Omental fat pad (tissue), 4 donors: ENCODE measurements at places on chromosomes 3 and 15.

DNA sequence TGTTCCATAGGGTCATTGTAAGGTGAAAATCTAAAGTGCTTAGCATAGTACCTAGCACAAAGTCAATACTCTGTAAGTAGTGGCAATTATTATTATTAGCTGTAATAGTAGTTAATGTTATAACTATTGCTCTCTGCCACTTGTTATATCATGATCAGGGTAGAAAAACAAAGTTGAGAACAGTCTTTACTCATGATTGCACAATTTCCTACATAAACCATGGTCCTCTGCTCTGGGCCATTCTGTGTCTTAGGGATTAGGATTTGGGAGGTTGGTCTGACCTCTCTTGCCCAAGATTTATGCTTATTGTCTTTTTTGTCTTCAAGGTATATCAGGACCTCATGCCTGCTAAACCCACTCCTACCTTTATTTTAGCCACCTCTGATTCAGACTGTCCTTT, 4.3 kb upstream of the LRRC58 start:
- no peak for DNase-seq

GRCh38 chr3:197522881-197523441, 32.8 kb downstream of the BDH1 start:
- DNase-seq = no peak

GRCh38 chr3:113825090-113825489, 13.5 kb upstream of the GRAMD1C start:
- DNase-seq = no peak

- DNase-seq = no peak
These were observed 21.7 kb downstream of the CHMP2B start for GRCh38 chr3:87248831-87249230.

DNA sequence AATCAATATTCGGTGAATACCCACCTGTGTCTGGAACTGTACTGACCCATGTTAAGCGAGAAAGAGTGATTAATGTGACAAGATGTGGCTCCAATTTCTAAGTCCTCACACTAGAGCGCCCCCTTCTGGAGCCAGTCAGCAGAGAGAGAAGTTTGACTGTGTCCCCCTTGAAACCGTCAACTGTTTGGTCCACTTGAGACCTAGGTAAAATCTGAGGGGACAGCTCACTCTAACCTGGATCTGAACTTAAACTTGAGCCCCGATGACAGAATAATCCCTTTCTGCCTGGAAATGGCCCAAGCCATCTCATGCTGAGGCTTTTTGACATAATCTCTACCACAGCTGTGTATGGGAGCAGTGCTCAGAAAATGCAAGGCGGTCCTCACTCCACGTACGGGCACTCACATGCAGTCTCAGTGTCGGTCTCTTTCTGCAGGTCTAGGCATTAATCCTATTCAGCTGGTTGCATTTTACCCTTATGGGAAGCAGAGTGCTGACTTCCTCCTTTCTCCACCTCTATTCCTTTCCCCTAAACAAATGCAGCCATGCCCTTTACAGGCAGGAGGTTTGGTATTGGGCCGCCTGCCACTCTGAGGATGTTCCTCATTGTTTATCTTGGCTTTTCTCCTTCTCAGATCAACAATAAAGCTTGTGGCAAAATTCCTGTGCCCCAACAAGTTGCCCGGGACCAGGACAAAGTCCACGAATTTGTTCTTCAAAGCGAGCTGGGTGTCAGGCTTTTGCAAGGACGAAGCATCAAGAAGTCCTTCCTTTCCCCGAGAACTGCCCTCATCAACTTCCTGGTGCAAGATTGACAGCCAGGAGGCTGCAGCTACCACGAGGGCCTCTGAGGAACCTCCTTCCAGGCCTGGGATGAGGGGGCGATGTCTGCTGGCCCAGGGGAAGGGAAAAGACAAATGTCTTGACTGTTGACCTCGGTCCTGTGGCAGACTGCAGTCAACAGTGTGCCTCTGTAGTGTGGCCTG, 47.5 kb upstream of the LIMD1 start:
- DNase-seq = no peak

DNA sequence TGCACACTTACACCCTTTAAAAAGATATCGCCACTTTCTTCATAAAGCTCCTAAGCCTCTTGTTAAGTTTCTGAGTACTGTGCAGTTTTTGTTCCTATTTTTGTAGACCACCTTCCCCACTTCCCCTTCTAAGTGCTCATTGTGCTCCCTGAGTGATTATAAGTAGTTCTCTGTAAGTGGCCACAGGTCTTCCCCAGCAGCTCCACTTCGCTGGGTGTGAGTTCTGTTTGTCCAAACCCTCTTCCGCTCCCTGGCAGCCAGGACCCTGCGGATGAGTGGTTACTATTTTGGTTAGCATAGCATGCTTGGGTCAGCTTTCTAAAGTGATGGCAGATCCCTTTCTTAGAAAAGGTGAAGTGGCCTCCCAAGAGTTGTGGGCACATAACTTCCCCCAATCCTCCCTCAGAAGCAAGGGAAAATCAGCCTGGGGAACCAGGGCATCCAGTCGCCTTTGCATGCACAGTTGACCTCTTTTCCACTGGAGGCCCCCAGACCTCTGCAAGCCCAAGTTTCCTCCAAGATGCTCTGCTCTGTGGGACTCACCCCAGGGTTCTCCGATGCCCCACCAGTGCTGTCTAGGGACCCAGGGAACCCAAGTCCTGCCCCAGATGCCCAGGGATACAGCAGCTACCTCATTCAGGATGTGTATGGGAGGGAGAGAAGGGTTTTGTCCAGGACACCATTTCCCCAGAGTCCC, 69.6 kb downstream of the ATP10A start:
- DNase-seq = no peak

GRCh38 chr3:96779810-96780209, 34.6 kb upstream of the EPHA6 start:
- DNase-seq = no peak

DNA sequence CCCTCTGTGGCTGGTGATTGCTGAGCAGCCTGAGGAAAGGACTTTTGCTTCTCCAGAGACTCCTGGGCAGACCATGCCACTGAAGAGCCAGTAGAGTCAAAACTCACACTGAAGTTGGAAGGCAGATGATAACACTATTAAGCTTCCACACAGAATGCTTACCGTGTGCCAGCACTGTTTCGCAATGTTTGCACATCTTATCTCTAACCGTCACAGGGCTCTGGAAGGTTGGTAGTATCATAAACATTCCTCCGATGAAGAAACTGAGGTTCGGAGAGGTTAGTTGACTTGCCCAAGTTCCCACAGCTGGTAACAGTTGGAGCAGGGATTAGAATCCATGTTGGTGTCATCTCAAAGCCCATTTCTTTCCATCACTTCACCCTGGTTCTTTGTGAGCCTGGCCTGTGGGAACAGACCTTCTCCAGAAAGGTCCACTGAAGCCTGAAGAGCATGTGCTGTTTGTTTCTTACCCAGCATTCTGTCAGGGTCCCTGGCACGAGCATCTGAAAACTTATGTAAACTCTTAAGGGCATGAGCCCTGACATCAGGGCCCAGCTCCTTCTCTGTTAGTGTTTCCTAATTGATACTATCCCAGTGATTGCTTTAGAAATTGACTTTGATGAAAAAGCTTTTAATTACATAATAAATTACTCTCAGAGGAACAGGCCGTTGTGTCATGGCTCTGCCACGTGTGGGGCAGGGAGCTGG, 77.0 kb upstream of the PRR23C start:
- no peak for DNase-seq

GRCh38 chr3:147572970-147573340, 163.8 kb downstream of the ZIC1 start:
- DNase-seq = no peak

DNA sequence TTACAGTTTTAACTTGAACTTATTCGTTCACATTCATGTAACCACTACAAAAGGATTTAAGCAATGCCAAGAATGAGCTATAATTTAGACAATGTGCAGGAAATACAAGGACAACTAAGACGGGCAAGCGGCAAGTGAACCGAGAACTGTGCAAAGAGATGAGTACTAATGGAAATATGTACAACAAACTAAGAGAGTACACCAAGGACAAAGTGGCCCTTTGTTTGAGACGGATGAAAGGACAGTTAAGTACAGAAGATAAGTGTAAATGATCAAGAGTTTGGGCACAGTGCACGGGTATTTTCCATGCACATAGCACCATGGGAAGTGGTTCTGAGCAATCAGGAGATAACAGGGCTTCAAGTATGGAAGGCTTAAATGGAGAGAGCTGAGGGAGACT, 281.7 kb downstream of the ROBO2 start:
- DNase-seq = no peak

- DNase-seq = no peak
These were observed 259.2 kb downstream of the GBE1 start for GRCh38 chr3:81502236-81502635.

- DNase-seq = no peak
These were observed 29.0 kb downstream of the CPOX start for GRCh38 chr3:98564282-98565005.

GRCh38 chr3:149363053-149363452, 14.4 kb downstream of the TM4SF1 start:
- no peak for DNase-seq

DNA sequence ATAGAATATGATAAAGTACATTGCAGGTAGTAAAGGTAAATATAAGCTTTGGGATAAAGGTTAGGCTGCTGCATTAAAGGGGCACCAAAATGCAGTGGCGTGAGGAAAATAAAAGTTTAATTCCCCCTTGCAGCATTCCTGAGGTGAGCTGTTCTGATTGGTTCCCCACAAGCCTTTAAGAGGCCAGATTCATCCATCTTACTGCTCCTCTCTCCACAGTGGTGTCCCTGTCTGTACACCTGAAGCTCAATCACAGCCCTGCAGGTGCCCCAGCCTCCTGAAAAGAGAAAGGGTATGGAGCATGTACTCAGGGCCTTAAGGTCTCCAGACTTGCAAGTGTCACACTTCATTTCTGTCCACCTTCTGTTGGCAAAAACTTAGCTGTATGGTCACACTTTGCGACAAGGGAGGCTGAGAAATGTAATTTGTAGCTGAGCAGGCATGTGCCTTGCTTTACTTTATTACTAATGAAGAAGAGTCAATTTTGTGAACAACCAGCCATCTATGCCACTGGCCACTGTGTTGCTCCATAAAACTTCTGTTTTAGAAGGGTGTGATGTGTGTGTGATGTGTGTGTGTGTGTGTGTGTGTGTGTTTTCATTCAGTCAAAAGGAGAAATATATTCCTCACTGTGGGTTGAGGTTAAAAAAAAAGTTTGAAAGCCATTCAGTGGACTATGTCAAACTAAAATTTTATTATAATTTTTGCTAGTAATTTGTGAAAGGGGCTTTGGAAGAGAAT, 12.8 kb downstream of the LACTB start:
- no peak for DNase-seq

GRCh38 chr15:90620379-90621067, 90.8 kb downstream of the CRTC3 start:
- no peak for DNase-seq

DNA sequence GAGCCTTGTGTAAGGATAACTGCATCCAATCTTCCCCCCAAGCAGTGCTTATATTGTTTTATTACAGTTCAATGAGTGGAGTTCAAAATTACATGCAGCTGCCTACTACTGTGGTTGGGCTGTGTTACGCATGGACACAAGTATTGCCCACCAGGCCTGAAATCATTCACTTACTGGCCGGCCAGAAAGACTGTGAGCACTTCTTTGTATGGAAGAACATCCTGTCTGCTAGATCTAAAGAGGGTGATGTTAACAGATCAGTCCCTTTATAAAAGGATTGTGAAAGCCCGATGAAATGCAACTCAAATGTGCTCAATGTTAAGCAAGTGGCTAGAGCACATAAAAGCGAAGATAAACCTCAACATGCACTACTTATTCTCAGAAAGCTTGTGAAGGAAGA, 132.5 kb downstream of the FOXP1 start:
- no peak for DNase-seq

DNA sequence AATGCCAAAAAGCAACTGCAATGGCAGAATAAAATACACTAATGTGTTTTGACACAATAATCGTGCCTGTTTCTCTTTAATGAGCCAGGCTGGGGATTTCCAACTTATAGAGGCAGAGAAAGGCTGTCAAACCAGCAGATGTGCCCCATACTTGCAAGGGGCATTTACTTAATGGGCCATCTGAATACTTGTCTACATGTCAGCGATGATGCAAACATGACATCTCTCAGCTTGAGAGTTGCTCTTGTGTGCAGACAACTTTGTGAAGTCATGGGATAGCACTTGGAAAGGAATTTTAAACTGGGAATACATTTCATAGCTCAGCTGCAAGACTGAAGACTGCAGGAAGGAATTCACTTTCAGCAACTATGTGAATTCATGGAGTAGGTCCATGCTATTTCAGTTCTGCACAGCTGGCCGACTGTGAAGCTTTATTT, 127.4 kb upstream of the ADAMTS9 start:
- DNase-seq = no peak

DNA sequence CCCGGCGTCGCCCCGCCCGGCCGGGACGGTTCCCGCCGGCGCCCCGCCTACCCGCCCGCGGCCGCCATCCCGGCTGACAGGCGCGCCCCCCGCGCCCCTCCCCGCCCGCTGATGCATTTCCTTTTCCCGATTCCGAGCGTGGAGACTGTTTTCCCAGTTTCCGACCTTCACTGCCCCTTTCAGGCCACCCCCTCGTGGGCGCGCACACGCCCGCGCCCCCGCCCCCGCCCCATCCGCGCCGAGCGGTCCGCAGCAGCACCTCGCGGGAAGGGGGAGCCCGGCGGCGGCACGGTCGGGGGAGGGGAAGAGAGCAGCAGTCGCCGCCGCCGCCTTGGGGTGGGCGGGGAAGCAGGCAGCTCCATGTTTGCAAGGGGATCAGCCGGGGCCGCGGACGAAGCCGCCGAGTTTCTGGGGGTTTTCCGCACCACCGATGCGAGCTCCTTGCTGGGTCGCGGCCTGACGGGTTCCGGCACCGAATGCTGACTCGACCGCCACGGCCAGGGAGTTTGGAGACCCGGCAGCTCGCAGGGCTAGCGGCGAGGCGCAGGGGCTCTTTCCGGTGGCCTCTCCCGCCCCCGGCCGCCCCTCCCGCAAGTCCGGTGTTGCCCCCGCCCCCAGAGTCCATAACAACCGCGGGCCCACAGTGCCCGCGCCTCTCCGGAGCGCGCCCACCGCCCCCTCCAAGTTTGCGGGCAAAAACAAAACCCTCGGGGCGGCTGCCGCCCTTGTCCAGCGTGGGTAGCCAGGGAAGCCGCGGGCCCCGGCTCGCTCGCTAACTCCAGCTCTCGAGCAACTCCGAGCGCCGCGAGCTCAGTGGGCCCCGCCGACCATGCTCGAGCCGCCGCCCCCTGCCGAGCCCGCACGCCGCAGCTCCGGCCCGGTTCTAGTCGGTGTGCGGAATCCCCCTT, 3.2 kb upstream of the SIN3A start:
- peak; percentile 48 for DNase-seq
